HuH-7 (cell line): ENCODE measurements at places on chromosomes 3 and 15.

GRCh38 chr15:79402136-79402535 lies 30.0 kb upstream of the MINAR1 start:
- no peak for DNase-seq

DNA sequence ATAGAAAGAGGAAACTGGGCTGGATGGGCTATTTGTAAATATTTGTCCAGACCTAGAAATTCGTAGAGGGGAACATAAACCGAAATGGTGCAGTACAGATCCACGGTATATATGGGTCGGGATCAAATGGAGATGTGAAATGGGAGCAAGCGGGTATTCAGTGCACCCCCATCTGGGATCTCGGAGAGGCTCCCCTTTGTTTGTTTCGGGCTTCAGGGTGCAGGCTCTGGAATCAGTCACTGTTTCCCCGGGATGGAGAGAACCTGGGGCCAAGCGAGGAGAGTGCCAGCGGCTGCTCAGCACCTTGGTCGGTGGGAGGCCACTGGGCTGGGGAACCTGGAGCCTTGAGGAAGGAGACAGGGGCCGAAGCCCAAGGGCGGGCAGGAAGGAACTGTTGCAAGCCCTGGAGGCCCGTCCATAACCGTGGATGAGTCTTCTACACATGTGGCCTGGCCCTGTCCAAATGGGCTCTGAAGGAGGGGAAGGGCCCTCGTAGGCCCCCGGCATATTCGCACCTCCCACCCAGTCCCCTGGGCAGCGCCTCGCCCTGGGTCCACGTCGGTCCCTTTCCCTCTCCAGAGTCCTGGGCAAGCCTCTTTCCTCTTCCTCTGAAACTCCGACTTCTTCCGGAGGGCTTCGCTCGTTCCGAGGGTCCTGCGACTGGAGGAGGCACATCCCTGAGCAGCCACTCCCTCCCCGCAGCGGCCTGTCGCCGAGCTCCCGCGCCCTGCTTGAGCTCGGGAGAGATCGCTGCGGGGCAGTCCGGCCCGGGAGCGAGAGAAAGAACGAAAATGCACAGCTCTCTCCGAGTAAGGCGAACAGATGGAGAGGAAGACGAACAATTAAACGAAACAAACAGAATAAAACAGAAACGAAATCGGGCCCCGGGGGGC lies 3.0 kb downstream of the ISL2 start:
- DNase-seq, result no peak

DNA sequence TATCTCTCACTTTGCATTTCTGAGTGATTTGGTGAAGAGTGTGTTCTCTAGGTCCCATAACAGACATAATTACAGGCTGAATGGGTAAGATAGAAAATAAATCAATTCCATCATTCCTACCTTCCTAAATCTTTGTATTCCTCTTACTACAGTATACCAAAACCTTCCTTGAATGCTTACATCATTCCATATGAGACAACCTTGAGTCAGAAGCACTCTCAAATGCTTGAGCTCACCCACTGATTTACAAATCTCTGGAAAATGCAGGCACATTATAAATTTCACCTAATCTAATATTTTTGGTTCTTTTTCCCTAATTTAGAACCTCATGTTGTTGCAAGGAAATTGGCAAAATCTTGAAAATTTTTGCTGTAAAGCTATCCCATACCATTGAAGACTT lies 239.1 kb downstream of the CBLB start:
- DNase-seq, result no peak

- DNase-seq, result no peak
These were observed 4.6 kb downstream of the TIMP4 start for GRCh38 chr3:12154151-12154550.

DNA sequence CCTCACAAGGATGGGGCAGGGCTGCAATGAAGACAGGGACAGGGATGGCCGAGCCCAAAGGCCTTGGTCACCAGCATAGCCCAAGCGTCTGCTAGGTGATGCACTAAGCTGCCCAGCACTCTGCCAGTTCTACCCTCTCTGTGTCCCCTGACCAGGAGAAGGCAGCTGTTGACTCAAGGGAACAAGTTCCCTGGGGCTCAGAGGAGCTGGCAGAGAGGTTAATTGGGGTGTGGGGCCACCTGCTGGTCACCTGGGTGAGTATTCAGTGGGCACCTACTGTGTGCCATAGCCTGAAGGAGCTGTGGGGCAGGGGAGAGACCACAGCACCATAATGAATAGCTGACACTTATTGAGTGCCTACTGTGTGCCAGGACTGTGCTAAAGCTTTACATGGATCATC lies 22.0 kb upstream of the DOCK3 start:
- DNase-seq, result no peak

GRCh38 chr3:70516076-70516475 lies 203.6 kb upstream of the MDFIC2 start:
- no peak for DNase-seq

DNA sequence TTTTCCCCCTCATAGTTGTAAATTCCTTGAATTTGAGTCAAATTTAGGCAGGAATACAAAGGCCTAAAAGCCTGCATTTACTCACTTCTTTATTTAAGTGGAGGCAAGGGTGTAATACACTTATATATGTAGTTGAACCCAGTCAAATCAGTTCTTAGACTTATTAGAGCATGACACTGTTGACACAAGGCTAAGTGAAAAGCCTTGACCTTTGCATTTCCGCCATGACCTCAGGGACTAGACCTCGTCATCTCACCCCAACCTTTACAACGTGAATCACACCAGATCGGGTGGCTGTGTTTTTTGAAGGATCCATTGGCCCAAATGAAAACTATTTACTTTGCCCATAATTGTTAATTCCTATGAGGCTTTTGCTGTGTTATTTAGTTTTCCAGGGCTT lies 774.4 kb downstream of the ROBO1 start:
- no peak for DNase-seq

- no peak for DNase-seq
These were observed 43.6 kb downstream of the ABTB1 start for GRCh38 chr3:127716384-127716783.

DNA sequence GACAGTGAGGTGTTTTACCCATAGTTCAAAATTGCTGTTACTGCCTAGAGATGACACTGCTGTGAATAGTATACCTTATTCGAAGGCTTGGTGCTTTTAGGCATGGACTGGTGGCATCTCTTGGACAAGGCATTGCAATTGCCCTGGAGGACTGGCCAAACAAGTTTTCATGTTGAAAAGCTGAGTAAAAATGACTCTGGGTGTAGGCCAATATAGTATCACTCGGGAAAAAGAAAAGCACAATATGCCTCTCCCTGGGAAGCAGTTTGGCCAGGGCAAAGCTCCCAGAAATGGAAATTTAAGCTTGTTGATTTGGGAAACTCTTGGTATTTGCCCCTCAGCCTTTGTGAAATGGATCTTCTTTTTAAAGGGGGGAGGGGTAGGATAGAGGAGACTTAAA lies 54.8 kb downstream of the ZNF609 start:
- no peak for DNase-seq

- no peak for DNase-seq
These were observed 52.9 kb downstream of the HERC2 start for GRCh38 chr15:28269097-28269496.

GRCh38 chr3:31840252-31840651 lies 140.8 kb downstream of the OSBPL10 start:
- DNase-seq, result no peak

DNA sequence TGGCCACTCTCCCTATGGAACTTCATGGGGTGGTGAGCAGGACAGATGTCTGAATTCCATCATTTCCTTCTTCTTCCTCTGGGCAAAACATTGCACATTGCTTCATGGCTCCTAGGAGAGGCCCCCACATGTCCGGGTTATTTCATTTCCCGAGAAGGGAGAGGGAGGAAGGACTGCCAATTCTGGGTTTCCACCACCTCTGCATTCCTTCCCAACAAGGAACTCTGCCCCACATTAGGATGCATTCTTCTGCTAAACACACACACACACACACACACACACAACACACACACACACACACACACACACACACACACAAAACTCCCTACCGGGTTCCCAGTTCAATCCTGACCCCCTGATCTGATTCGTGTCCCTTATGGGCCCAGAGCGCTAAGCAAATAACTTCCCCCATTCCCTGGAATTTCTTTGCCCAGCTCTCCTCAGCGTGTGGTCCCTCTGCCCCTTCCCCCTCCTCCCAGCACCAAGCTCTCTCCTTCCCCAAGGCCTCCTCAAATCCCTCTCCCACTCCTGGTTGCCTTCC lies 1.9 kb downstream of the RHO start:
- no peak for DNase-seq

DNA sequence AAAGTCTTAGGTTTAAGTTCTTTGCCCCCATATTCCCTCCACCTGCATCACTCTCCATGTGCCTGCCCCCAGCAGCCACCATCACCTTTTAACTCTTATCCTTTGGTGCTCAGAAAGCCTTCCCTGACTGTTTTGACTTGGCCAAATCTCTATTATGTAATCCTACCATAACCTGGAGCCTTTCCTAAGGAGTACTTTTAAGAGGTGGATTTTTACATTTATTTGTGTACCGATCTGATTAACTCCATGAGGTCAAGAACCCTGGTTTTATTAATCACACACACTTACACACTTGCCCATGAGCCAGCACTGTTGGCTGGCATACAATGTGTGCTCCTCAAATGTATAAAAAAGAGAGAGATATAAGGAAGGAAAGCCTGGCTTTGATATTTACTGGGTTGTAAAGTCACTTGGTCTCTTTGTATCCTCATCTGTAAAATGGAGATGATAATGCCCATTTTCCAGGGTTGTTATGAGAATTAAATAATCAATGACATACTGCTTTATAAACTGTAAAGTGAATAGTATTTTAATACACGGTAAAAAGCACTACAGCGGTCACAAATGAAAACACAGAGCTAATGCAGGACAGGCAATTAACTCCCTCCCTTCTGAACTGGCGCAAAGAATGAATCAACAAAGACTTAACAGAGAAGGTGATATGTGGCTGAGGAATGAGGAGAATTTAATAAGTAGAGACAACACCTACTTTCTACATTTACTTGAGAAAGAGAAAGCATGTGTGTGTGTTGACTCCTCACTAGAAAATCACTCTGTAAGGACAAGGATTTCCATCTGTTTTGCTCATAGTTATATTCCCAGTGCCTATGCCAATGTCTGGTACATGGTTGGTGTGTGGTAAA lies 45.4 kb downstream of the ATP13A4 start:
- no peak for DNase-seq

DNA sequence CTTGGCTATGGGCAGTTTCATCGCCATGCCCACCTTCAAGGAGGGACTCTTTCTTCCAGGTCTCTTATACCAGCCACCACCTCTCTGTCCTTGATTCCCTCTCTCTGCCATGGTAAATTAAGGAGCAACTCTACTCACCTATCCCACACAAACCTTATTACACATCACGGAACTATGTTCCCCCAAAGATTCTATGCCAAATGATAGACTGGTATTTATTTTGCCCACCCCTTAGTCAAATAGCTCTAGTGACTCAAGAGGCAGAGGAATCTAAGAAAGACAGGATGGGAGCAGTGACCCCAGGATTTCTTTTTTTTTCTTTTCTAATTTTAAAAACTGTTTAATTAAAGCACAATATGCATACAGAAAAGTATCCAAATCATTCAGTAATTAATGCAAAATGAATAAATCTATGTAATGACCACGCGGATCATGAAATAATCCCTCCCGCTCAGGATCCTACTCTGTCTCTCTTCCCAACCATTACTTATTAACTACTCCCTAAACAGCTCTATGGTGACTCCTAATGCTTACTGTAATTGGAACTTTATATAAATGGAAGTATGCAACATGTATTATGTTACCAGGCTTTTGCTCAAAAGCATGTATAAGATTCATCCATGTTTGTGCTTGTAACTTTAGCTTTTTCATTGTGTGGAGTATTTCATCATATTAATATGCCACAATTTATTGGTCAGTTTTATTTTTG lies 410.8 kb upstream of the RASGRP1 start:
- no peak for DNase-seq

DNA sequence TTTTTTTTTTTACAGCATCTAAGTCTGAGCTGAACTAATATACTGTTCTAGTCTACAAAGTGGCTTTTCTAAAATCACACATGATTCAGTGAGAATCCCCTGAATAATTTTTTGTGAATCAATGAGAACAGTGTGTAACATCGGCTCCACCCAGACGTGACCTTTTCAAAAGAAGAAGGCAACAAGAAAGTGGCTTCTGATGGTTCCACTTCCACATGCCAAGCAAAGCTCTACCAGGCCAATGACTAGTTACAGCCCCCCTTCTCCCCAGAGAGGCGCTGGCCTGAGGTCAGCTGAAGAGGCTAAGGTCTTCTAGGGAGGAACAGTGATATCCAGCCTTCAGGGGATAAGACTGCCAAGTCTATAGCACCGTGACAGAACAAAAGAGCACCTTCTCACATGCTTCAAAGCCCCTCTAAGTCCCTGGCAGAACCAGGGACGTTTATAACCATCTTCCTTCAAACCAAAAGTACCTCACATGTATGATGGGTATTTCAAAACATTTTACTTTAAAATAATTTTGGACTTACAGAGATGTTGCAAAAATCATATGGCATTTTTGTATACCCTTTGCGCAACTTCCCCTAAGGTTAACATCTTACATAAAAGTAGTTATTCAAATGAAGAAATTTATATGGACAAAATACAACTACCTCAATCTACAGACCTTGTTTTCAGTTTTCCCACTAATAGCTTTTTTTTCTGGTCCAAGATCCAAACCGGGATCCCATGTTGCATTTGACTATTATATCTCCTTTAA lies 177.9 kb downstream of the OSBPL10 start:
- DNase-seq, result no peak

GRCh38 chr3:25461946-25462345 lies 33.9 kb downstream of the RARB start:
- no peak for DNase-seq

DNA sequence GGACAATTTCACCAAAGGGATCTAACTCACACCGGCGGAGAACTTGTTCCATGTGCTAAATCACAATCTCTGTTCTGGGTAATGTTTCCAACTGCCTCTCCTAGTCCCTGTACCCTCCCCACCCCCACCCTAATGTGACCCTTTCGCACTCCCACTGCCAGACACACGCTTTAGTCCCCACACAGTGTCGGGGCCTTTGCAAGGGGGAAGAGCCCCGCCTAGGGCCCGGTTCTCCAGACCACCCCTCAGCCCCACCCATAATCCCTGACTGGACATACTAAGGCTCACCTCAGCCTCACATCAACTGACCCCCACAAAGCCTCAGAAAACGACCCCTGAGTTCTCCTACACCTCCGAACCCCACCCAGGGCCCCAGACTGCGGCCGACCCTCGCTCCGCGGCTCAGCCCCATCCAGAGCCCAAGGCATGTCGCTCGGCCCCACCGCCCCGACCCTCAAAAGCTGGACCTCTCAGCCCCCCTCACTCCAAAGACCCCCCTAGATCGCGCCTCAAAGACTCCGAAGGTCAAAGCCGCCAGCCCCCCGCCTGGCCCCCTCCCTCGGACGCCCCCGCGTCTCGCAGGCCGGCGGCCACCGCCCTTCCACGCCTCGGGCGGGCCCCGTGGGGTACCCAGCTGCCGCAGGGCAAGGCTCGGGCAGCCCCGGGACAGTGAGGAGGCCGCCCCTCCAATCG lies 72.0 kb upstream of the MAP4 start:
- DNase-seq, result peak; percentile 46

DNA sequence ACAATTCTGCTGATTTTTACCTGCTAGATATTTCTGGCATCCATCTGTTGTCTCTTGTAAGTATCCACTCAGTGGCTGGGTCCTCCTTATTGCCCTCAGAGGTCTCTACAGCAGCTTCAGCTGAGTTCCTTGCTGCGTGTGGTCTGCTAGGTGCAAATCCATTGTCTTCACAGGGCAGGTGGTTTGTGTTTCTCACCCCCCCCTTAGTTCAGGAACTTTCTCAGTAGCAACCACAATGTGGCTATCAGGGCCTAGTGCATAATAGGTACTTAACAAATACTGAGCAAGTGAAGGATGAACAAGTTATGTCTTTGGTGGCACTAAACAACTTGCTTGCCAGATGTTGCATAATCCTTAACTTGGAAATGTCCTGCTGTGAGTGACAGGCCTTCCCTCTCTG lies 96.7 kb upstream of the KLHL25 start:
- DNase-seq, result no peak

- DNase-seq, result no peak
These were observed 15.5 kb downstream of the RGMA start for GRCh38 chr15:93073465-93073952.
